ENCODE measurements at places on chromosomes 16 and 17.

GRCh38 chr17:64042700-64043485 lies 22.5 kb upstream of the ICAM2 start:
- DNase-seq = no peak

DNA sequence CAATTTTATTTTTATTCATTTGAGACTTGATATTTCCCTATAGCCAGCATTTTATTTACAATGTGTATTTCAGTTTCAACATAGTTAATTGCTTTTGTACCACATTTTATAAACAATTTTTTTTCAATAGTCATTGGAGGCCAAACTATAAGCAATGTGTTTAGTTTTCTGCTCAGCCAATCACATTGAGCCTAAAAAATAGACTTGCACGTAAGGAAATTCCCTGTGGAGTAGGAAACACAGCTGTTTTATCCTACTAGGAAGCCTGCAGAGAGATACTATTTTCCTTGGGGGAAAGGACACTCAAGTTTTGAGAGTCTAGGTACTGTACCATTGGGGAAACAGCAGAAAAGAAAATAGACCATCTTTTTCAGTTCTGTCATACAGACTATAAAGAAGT lies 410.2 kb upstream of the GOT2 start:
- no peak for DNase-seq

- no peak for DNase-seq
Observed at GRCh38 chr16:88773812-88774291, 11.2 kb downstream of the PIEZO1 start.

GRCh38 chr17:77598241-77598620 lies 360.3 kb upstream of the TNRC6C start:
- no peak for DNase-seq

- DNase-seq = no peak
Observed at GRCh38 chr16:76653390-76654026, 376.3 kb downstream of the CNTNAP4 start.

DNA sequence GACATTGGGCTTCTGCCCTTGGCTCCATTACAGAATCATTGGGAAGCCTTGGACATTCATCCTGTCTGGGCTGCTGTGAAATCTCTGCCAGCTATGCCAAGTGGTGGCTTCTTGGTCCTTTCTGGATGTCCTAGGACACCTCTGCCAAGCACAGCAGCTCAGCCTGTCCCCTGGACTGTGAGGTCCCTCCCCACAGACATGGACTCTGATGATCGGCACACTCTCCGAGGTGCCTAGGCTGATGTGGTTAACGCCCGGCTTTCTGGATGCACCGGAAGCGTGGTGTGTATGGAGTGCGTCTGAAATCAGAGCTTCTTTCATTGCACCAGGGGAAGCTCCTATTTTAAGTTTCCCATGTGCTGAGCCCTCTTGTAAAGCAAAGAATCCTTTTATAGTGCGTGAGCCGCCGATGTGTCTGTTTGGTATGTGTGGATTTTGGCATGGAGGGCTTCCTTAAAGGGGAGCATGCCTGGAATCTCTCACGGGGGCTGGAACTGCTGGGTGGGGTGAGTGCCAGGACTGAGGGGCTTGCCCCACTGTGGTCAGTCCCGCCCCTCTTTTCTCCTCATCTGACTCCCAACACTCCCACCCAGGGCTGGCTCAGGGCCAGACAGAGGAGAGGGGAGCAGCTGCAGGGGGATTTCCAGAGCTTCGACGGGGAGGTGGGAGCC lies 7.0 kb upstream of the ARHGAP23 start:
- DNase-seq = no peak

DNA sequence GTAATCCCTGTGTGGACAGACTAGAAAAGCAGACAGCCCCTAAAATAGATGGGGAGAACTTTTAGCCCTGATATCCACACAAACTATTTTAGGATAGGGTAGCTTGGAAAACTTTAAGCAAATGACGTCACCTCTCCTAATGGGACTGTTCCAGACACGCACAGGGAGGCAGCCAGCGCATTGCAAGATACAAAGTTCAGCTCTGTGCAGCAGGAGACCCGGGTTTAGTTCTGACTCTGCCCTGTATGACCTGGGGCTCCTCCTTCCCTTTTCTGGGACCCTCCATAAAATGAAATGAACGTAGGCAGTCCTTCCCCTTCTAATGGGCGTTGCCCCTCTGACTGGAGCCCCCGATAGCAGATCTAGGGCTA lies 6.3 kb downstream of the ZNF689 start:
- DNase-seq = no peak

- no peak for DNase-seq
Observed at GRCh38 chr17:78716814-78717393, 65.2 kb downstream of the CYTH1 start.

DNA sequence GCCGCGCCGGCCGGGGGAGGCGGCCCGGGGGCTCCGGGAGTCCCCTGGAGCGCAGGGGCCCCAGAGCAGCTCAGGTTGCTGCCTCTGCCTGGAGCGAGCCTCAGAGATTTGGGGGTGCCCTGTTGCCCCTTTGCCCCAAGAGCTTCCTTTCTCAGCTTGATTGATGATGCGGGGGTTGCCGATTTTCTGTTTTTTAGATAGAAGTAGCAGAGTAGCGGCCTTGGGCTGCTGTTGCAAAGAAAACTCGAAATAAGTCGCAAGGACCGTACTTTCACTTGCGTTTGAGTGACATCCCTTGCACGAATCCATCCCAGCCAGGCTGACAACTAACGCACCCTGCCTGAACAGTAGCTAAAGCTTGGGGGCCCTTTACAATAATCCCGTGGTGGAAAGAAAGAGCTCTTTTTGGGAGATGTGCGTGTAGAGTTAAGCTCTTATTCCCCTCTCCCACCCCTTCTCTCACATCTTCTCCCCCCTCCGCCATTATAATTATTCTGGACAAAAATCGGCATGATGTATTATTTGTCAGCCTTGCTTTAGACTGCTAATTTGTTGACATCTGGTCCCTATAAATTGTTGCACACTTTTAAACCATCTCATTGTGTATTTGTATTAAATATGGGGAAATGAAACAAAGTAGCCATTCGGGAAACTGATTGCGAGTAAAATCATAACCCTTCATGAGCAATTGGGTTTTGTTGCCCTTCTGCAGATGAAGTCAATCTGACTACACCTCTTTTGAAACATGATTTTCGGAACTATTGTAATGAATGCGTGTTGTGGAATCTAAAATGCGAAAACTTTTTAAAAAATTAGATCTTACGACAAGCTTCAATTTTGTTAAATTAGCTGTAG lies 873 bp downstream of the USP10 start:
- DNase-seq = peak; percentile 13

GRCh38 chr17:9050801-9051401 lies 29.6 kb downstream of the NTN1 start:
- no peak for DNase-seq

DNA sequence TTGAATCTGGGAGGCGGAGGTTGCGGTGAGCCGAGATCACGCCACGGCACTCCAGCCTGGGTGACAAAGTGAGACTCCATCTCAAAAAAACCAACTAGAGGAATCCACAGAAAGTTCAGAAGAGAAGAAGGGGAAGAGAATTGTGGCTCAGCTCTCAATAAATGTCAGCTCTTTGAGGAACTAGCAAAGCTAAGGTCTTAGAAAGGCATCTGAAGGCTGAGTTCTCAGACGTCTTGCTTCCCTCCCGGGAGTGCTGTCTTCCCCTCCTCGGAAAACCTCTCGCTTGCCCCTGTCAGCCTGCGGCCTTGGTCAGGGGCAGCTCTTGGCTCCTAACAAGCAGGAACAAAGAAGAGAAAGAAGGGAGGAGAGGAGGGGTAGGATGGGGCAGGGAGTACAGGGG lies 5.3 kb downstream of the SHPK start:
- no peak for DNase-seq

GRCh38 chr17:80124351-80124981 lies 22.5 kb downstream of the EIF4A3 start:
- no peak for DNase-seq

DNA sequence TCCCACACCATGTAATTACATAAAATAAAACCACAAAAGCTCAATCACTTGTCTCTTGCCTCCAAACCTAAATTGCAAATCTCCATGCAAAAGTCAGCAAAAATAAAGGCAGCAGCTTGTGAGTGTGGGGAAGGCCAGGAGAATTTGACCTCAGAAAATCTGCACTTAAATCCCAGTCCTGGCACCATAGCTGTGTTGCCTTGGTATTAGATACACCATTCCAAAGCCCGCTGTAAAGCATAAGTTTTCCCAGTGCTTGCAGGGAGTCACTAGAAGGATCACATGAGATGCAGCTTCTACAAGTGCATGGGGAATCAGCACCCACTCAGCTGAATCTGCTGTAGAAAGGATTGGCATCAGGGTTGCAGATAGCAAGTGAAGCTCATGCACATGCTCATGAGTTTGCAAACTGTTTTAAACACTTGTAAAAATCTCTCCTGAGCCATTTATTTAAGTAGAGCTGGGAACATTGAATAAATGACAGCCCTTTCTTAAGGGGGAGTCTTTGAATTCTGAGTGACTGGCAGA lies 495.0 kb upstream of the HSBP1 start:
- DNase-seq = no peak

- DNase-seq = no peak
Observed at GRCh38 chr16:77723108-77723514, 797 bp downstream of the NUDT7 start.

DNA sequence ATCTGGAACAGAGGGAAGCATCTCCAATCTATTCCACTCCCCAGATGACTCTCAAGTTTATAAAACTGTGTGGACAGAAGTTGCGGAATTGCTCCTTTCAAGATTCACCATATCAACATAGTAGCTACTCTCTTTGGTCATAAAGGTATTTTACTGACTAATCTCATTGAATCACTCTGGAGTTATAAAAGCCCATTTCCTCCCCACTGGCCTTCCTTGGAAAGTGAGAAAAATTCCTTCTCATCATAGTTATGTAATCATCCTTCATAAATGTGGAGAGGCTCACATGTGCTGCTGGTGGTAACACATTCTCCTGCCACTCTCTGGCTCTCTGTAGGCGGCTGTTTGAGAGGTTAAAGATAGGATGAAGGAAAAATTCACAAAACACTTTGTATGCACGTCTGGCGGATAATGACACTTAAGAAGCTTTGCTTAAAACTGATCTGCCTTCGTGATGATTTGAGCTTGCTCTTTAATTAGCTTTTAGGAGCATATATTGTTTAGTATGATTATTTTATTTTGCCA lies 1034.0 kb upstream of the EEF2KMT start:
- DNase-seq = no peak

DNA sequence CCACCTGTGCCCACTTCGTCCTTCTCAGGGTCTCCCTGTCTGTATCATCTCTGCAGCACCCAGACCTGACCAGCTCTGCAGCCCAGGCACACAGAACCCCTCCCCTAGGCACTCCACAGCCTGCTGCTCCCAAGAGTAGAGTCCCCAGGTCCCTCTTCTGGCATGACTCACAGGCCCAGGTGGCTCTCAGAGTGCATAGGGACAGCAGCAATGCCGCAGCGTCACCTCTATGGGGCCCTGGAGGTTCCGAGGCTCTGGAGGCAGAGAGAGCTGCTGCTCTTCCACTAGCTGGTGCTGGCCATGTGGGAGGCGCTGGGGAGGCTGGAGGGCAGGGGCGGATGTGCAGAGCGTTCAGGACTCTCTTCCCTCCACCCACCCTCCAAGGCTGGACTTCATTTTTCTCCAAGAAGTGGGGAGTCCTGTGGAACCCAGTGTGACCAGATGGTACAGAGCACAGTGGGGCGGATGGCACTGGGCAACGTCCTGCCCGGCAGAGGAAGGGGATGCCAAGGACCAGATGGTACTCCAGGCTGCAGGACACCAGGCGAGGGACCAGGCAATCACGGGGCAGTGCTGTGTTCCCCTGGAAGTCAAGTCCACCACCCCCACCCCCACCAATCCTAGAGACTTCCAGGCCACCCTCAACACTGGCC lies 151.7 kb downstream of the RBFOX3 start:
- DNase-seq = no peak

- DNase-seq = no peak
Observed at GRCh38 chr16:70159355-70160348, 13.9 kb upstream of the CLEC18C start.

GRCh38 chr17:77475016-77475976 lies 334.5 kb downstream of the SEC14L1 start:
- DNase-seq = no peak

DNA sequence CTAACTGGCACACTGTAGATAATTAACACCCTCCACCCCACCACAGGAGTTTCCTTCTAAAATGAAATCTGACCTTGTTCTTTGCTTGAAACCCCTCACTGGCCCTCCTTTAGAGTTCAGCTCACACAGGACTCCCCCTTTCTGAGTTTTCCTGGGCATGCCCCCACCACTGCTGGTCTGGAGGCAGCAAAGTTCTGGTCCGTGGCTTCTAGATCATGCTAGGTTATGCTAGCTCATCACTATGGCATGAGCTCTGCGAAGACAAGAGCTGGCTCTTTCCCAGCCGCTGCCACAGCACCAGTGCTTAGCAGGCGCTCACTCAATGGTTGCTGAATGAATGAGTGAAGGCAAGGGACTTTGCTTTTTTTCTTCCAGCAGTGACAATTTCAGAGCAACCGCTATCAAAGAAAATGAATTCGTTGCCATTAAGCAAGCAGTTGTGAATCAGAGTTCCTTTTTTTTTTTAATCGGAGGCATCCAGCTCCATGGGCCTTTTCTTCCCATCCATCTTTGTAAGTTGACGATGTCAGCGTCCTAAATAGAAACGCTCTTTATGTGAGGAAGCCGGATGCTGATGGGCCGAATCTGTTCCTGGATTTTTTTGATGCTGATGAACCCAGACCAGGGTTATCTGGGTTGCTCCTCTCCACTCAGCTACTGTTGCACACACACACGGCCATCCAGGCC lies 80.8 kb upstream of the NOL11 start:
- no peak for DNase-seq

DNA sequence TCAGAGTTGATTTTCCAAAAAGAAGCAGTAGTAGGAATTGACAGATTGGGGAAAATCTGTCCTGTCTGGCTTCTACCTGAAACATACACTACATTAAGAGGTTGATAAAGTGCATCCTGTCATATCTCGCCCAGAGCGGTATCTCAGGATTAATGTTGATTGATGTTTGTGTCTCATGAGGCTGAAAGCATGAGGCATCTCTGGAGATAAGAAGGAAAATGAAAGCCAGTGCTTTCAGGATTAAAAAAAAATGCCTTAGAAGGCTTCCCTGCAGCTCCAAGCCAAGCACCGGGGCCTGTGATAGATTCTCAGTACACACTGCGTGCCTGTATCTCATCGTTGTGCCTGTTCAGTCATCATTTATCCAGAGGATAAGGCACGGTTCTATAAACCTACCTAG lies 26.4 kb upstream of the CD300E start:
- no peak for DNase-seq

- no peak for DNase-seq
Observed at GRCh38 chr16:68270353-68270752, 6.0 kb downstream of the SLC7A6 start.

- no peak for DNase-seq
Observed at GRCh38 chr17:50904518-50905459, 38.6 kb upstream of the TOB1 start.

DNA sequence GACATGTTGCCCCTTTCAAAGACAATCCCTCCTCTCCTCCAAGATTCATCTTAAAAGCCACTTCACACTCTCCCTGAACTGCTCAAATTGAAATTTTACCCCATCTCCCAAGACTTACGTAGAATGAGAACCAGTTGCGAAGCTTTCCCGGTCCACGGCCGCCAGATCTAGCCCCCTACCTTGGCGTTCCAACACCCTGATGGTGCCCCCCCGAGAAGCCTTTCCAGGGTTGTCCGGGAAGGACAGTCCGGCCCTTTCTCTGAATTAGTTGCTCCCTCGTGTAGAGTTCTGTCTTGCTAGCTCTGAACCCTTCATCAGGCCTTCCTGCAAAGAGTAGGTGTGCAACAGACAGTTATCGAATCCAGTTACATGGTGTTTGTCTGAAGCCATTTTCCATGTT lies 60.0 kb upstream of the DNAH17 start:
- no peak for DNase-seq

- no peak for DNase-seq
Observed at GRCh38 chr17:42187833-42188232, 2.6 kb upstream of the HCRT start.

All from stimulated activated CD4-positive, alpha-beta T cell treated with anti-CD3 and anti-CD28 coated beads, Interleukin-1b, Interleukin-23, amount 100 ng/mL, for 24 hours (primary cell).